Bone marrow (tissue), 2 donors: ENCODE measurements at places on chromosomes 4 and X.

GRCh38 chr4:79756140-79756895, 316.7 kb downstream of the ANTXR2 start:
- no peak for DNase-seq

DNA sequence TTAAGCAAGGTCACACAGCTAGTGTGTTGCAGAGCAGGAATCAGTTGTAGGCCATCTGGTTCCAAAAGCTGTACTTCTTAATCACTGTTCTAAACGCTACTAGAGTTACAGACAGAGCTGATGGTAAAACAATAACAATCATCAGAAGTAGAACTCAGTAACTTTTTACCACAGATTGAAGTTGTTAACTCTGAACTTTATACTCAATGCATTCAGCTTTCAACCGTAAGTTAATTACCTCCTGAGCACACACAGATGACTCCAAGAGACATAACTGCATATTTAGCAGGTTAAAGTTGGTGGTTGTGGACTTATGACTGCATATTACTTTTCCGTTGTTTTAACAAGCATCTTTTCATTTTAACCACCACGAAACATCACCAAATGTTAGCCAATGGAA, 127.3 kb downstream of the PRSS12 start:
- DNase-seq, result no peak

- DNase-seq, result no peak
These were observed 77.4 kb downstream of the WDR19 start for GRCh38 chr4:39259571-39260330.

DNA sequence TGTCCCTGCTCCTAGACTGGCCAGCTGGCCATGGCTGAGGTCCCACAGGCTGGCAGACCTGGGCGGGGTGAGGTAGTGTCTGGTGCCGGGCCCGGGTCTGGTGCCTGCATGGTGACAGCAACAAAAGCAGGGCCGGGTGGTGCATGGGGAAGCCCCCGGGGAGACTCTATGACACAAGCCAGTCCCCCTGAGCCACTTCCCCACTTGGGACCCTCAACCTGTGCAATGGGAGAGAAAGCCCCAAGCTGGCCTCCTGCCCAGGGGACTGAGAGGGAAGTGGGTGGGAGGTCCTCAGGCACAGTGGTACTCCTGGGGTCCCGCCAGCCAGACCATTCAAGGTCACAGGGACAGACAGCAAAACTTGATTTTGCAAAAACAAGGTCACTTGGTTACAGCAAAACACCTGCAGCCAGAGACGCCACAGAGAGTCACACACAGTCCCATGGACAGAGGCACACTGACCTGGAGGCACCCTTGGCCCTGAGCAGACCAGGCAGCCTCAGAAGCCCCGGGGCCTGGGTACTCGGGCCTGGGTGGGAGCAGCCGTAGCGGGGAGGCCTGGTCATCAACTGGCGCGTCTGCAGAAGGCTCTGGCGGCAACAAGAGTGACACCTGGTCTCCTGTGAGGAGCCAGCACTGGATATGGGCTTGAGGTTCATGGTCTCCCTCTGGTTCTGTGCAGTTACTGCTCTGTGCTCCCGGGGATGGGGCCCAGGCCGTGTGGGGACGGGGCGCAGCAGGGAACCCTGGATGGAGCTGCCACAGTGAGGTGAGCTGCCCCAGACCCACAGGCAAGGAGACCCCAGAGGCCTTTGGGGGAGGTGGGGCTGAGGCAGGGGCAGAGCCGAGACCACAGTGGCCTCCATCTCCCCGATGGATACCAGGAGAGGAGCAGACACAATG, 60.6 kb downstream of the HTRA3 start:
- DNase-seq, result no peak

- DNase-seq, result peak; percentile 0
These were observed 34.3 kb downstream of the NLGN3 start for GRCh38 chrX:71178908-71179307.

DNA sequence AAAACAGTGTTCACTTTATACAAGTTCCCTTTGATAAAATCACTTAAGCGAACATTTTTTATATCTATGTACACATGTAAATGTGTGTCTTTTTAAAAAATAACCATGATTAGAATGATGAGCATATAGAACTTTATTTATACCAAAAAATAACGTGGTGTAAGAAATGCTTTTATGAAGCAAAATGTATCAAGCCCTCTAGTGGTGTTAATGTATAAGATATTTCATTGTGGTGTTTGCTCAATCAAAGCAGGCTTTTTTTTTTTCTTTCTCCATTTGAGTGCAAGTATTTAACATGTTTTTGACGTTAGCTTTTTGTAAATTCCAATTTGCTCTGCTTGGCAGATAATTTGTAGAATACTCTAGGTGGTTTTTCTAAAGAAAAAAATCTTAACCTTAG, 2092.4 kb upstream of the TENM3 start:
- no peak for DNase-seq

GRCh38 chr4:158285429-158286216, 75.3 kb downstream of the TMEM144 start:
- DNase-seq, result no peak
